Activated T-helper 1 cell treated with anti-CD3 and anti-CD28 coated beads, Interleukin-12 subunit alpha, Interleukin-12 subunit beta, Interleukin-2, Interleukin-4 antibody, amounts not matched to agents 30 ng/mL and 10 ng/mL and 1 ng/mL, durations not matched to agents 14 hours and 24 hours and 36 hours (primary cell): ENCODE measurements at places on chromosomes 4 and X.

GRCh38 chrX:25968920-25969319, 169.2 kb upstream of the MAGEB18 start:
- H3K27ac ChIP-seq, result no peak overlapping the region
- H3K4me3 ChIP-seq, result no peak overlapping the region
- H3K27me3 ChIP-seq, result no peaks in the 10 kb centered on the region
- no peaks in the 10 kb centered on the region for H3K36me3 ChIP-seq
- H3K4me1 ChIP-seq, result no peaks in the 10 kb centered on the region
- DNase-seq, result no peak

GRCh38 chr4:158428242-158428641, 93.4 kb upstream of the RXFP1 start:
- H3K4me3 ChIP-seq, result no peak overlapping the region
- H3K27ac ChIP-seq, result no peak overlapping the region
- no peaks in the 10 kb centered on the region for H3K36me3 ChIP-seq

GRCh38 chrX:100294965-100295364, 115.1 kb downstream of the PCDH19 start:
- no peaks in the 10 kb centered on the region for H3K4me1 ChIP-seq
- no peaks in the 10 kb centered on the region for H3K36me3 ChIP-seq
- H3K4me3 ChIP-seq, result no peak overlapping the region
- no peaks in the 10 kb centered on the region for H3K27me3 ChIP-seq
- no peak for DNase-seq

- H3K36me3 ChIP-seq, result no peaks in the 10 kb centered on the region
- peaks cover 1% of the 10 kb centered on the region for H3K27me3 ChIP-seq
- DNase-seq, result no peak
- H3K4me3 ChIP-seq, result no peak overlapping the region
- H3K27ac ChIP-seq, result no peak overlapping the region
Observed at GRCh38 chrX:101208152-101208905, 11.3 kb upstream of the DRP2 start.
